ENCODE measurements at places on chromosomes 7 and 10.

DNA sequence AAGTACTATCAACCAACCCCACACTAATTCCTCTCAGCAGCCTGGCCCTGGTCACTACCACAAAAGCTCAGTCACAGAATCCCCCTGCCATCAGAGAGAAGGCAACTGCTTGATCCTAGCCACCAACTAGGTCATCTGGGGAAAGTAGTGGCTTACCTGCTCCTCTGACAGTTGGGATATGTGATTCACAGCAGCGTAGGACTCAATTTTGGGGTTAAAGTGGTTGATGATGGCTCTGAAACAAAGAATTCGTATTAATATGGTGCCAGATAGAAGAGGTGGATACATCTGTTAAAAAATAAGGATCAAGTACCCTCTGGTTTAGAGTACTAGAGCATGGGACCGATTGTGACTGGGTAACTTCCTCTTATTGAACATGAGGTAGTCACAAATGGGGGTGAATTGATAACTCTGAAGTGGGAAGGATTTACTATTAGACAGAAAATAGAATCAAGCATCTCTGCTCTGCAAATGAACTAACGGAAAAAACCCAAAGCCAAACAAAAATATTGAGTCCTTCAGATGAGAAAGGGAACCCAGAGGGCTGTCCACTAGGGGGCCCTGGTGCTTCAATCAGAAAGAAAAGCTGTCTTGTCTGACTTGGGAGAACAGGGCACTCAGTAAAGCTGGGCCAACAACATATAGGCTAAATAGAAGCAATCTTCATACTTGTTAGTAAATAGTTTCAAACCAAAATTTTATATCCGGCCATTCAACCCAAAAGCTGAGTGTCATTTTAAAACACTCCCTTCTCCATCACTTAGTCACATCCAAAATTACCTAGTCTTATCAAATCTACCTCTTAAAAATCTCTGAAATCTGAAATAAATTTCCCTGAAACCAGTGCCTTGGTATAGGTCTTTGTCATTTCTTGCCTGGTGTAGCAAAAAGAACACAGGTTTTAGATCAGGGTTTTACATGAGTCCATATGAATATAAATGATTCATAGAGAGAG, 45.9 kb upstream of the KCNIP2 start:
- DNase-seq = peak; percentile 15

GRCh38 chr10:54469587-54470323, 331.3 kb downstream of the PCDH15 start:
- DNase-seq = no peak

GRCh38 chr7:48040944-48041652, 5.8 kb downstream of the C7orf57 start:
- no peak for DNase-seq

GRCh38 chr10:93085272-93085859, 11.7 kb downstream of the CYP26A1 start:
- DNase-seq = no peak

DNA sequence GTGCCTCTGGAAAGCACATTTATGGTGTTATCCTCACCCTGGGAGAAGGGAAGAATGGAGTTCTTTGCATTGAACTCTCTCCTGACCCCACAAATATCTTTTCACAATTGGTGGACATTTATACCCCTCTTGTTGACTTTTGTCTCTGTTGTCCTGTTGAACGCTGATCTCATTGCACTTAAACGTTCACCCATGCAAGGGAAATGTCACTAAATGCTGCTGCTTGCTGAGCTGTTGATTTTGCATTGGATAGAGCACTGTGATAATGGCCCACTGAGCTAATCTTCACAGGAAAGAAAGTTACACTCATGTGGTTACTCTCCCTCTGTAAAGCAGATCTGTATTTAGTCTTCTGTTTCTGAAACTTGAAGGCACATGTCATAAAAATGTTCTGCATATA, 133.4 kb downstream of the FZD1 start:
- no peak for DNase-seq
